ENCODE measurements at places on chromosomes 4 and X.

DNA sequence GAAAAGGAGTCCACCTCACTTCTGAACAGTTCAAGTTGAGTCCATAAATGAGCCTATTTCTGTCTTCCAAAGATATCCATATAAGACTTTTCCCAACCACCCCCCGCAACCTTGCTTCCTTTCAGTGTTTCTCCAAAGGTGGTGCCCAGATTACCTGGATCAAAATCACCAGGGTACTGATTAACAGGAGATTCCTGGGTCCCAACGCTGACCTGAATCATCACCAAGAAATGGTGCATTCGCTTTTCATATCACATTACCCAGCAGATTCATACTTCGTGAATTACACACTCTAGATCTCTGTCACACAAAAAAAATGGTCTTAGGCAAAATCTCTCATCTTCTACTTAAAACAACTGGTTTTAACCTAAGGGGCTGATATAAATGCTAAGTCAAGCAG, 2.1 kb upstream of the GALNT7 start:
- no peak for DNase-seq

DNA sequence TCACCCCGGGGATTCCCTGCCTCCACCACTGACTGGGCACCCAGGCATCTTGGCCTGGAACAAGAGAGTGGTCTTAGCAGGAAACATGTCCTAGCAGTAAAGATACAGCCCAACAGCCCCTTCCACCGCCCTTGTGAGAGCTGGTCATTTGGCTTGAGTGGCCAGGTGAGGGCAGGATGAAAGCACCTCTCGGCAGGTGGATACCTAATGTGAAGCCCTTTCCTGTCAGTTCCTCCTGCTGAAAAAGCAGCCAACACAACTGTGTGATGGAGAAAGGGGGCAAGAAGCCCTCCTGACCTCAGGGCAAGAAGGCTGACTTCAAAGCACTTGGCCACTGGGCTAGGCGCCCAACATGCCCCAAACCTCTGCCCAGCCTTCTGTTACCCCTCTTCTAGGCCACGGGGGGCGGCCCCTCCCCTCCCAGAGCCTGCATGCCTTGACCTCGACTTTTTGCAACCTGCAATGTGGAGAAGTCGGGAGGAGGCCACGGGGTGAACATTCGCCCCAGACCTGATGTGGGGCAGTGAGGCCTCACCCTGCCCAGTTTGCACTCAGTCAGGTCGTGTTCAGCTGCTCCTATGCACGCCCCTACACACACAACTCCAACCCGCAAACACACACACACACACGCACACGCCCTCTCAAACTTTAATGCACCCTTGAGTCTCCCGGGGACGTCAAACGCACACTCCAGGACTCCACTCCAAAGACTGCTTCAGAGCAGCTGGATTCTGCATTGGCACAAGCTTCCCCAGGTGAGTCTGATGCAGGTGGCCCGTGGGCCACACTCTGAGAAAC, 1.1 kb downstream of the LGI2 start:
- DNase-seq = no peak

DNA sequence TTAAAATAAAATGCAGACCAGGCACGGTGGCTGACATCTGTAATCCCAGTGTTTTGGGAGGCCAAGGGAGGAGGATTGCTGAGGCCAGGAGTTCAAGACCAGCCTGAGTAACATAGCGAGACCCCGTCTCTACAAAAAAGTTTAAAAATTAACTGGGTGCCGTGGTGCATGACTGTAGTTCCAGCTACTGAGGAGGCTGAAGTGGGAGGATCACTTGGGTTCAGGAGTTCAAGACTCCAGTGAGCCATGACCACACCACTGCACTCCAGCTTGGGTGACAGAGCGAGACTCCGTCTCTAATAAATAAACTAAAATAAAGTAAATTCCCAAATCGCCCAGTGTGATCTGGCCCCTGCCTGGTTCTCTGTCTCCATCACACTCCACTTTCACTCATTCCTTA, 43.7 kb downstream of the TENM3 start:
- no peak for DNase-seq

- DNase-seq = peak; percentile 72
Observed at GRCh38 chrX:103404231-103405008, 28.1 kb downstream of the BEX3 start.

DNA sequence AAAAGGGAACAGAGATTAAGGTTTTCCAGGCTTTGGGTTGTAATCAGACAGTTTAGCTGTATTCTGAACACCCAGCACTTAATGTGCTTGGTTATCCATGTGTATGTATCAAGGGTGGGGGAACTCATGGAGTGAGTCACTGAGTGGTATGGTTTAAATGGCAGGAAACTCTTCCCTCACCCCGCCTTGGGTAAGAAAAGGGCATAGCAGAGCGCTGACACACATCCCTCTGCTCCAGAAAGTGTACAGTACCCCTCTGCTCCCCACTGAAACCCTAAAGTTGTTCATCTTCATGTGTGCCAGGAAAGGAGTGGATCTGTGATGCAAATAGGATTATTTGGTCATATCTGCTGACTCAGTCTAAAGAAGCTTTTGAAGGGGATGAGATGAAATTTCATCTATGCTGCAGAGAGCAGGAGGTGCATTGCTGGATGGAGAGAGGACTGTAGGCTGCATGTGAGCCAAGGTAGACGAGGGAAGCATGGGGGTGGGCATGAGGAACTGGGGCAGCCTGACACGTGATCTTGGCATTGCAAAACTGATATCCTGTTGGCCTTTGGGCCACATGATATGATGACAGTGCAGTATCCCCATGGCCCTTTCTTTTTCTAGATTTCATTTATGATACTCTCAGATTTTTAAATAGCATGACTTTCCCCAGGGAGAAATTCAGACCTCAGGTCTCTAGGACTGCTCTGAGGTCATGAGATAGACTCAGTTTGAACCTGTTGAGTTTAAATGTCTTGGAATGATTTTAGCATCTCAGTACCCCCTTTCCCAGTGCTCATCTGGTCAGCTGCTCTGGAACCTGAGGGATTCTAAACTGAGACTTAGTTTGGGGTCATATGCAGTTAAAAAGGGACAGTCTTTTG, 84.8 kb downstream of the TMEM164 start:
- peak; percentile 59 for DNase-seq

Measured in AG20443 (cell line).